ENCODE measurements at places on chromosomes 3 and 15.

DNA sequence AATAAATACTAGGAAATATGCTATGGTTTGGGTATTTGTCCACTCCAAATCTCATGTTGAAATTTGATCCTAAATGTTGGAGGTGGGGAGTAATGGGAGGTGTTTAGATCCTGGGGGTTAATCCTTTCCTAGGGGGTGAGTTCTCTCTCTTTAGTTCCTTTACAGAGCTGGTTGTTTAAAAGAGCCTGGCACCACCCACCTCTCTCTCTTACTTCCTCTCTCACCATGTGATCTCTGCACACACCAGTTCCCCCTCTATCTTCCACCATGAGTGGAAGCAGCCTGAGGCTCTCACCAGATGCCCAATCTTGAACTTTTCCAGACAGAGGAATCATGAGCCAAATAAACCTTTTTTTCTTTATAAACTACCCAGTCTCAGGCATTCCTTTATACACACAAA, 10.5 kb downstream of the SLC24A5 start:
- no peak for DNase-seq

DNA sequence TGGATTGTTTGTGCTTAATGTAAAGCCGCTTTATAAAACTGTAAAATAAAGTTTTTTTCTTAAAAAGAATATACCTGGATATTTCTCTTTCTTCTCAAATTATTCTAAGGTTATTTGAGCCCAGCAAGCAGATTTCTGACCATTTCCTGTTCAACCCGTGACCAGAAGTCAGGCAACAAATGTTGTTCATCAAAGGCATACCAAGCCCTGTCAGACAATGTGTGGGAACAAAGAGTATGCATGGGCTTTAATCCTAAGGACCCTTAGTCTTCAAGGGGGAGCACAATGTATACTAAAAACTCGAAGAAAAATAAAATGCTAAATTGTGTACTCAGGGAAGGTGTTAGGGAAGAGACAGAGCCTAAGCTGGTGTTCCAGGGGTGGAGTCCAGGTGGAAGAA, 26.6 kb upstream of the PAQR5 start:
- DNase-seq: no peak

GRCh38 chr15:62625429-62626033, 417.0 kb upstream of the TPM1 start:
- DNase-seq: no peak

GRCh38 chr15:69577397-69577796, 124.8 kb downstream of the RPLP1 start:
- DNase-seq: no peak

- DNase-seq: no peak
These were observed 107.3 kb downstream of the MINAR1 start for GRCh38 chr15:79539401-79539800.

DNA sequence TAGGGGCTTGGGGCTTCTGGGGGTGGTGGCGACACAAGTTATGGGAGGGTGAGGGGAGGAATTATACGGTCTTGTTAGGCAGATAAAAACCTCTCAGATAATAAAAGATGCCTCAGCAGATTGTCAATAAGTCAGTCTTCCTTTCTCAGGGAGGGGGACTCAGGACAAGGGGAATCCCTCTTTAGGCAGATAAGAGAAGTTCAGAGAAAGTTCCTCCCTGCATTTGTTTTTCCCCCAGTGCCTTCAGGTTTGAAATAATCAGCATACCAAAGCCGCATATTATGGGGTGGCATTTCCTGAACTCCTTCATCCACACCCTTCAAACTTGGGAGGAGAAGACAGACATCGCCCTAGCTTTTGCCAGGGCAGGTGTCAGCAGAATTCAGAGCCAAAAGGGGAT, 8.5 kb downstream of the PPCDC start:
- DNase-seq: no peak

All from stimulated activated CD4-positive, alpha-beta T cell treated with anti-CD3 and anti-CD28 coated beads, Interleukin-15, amount 100 ng/mL, for 48 hours (primary cell).